ENCODE measurements at places on chromosomes 3 and 15.

DNA sequence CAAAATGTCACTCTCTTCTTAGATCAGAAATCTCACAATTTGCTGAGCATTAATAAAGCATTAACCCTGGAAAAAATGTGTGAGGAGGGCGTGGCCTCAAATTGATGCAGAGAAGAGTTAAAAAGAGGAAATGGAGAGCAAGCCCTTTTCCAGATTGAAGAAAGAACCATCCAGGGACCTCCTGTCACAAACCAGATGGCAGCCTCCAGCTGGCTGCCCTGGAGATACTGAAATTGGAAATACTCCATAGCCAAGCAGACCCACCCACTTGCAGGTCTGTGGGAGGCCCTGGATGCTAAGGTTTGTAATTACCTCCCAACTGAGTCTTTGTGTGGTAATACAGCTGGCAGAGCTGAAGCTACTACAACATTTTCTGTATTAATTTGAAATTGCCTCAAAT is 214.9 kb downstream of the IL20RB start:
- no peak for DNase-seq

DNA sequence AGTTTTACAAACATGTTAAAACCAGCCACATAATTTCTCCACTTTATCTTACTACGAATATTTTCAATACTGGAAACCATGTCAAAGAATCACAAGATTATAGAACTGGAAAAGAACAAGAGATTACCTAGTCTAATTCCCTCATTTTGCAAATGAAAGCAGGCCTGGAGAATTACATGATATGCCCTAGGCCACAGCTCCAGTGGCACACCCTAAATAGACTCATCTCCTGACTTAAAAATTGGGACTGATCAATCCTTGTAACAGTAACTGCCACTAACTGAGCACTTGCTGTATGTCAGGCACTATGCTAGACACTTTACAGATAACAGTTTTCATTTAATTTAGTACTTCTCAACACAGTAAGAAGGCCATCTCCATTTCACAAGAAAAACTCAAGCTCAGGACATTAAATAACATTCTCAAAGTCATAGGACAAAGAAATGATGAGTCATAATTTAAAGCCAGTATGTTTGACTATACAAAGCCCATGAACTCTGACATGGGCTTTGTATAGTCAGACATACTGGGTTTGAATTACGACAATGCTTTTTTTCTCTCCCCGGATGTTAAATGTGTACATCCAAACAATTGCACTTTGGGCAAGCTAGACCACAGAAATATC is 9.4 kb downstream of the IGSF11 start:
- DNase-seq = no peak

GRCh38 chr3:71168121-71168721 is 415.3 kb downstream of the FOXP1 start:
- DNase-seq = no peak

DNA sequence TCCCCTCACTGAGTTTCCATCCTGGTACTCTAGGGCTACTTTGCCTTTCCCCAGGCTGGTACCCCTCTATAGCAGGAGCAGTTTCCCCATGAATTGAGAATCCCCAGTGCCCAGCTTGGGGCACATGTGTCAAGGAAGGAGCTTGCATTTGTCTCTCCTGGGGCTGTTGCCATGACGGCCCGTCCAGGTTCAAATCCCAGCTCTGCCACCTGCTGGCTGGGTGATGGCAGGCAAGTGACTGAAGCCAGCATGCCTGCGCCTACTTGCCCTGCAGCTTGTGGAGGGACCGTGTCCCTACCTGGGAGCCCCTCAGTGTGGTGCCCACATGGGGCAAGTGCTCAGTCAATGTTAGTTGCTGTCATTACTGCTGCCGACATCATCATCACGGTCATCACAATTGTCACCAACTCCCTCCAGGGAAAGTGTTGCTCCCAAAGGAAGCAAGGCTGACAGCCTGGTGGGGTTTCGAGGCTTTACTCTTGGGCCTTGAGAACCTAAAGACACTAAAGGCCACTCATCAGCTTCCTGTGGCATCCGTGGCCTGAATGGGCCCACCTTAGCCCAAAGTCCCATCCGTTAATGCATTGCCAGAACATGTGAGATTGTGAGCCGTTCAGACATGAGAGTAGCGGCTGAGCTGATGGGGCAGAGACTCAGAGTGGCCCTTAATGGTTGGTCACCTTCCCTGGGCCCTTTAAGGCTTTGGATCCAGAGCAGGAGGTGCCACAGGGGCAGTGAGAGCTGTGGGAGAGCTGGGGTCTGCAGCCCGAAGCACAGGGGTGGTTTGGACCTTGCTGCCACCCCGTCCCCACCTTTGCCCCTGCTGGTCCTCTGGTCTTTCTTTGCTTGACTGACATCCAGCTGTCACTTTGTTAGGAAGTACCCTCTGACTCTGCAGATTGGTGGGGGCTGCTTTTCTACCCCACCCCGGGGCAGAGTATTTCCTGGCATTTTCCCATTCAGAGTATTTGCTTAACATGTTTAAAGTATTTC is 144.4 kb downstream of the DNAJB8 start:
- no peak for DNase-seq

GRCh38 chr15:89494941-89495637 is 1.3 kb downstream of the RHCG start:
- no peak for DNase-seq

DNA sequence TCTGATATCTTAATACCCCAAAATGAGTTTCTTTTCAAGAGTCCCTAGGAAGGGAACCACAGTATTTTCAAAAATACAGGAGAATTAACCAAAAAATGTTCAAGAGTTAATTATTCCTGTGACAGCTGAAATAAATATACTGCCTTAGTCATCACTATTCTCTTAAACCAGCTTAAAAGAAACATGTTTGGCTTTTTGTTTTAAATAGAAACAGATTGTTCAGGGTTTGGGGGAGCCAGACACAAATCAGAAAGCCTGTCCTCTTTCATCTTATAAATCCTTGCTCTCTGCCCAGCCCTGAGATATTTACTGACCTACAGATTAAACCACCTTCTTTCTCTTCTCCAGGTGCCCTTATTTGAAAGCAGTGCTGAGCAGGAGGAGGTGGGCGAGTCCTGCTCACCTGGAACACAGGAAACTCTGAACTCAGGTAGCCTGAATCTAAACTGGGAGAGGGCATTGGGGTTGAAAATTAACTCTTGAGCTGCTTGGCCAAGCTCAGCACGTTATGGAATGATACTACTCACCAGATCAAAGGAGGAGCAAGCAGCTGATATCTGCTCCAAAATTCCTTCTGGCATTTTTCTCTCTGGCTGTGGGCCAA is 84.1 kb upstream of the SPRED1 start:
- DNase-seq = no peak
